ENCODE measurements at places on chromosomes 5 and 9.
A peak's percentile ranks its signal among the peaks of the same experiment; 100 is the strongest.

GRCh38 chr9:6894135-6894534 is 136.4 kb downstream of the KDM4C start:
- peak; percentile 79 for DNase-seq
- H3K36me3 ChIP-seq: peaks cover 45% of the 10 kb centered on the region
- H3K4me3 ChIP-seq: peak overlapping the region; percentile 55
- peaks cover 39% of the 10 kb centered on the region for H3K4me1 ChIP-seq
- H3K27ac ChIP-seq: peak overlapping the region; percentile 89

GRCh38 chr9:85212209-85212608 is 529.5 kb downstream of the AGTPBP1 start:
- H3K27me3 ChIP-seq: peaks cover 8% of the 10 kb centered on the region
- H3K4me1 ChIP-seq: peaks cover 6% of the 10 kb centered on the region
- H3K36me3 ChIP-seq: no peaks in the 10 kb centered on the region
- H3K4me3 ChIP-seq: no peak overlapping the region
- DNase-seq: no peak

GRCh38 chr5:59893429-59894227 is at the start of gene PDE4D:
Gene PDE4D (minus strand): TSS chr5:59893726.
- H3K4me3 ChIP-seq: no peak within 1 kb of the TSS
- no peak for DNase-seq
- peaks cover 1% of the 10 kb centered on the region for H3K36me3 ChIP-seq
- H3K4me1 ChIP-seq: no peaks in the 10 kb centered on the region
- H3K27ac ChIP-seq: no peak within 1 kb of the TSS

DNA sequence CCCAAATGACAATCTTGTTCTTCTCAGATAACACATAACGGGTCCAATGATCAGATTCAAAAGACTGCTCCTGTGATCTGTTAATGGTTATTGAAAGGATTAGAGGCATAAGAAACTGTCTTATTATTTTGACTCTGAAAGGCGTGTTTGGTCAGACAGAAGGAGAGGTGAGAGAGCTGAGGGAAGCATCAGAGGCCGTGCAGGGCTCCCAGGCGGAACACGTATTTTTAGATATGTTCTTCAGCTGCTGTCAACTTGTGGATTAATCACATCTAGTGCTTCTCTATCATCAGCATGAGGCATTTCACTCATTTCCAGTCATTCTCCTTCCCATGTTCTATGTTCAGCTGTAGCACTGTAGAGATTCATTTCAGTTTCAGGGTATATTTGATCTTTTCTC is 199.8 kb downstream of the MAPKAP1 start:
- no peaks in the 10 kb centered on the region for H3K27me3 ChIP-seq
- H3K4me1 ChIP-seq: peaks cover 10% of the 10 kb centered on the region
- no peak for DNase-seq
- H3K27ac ChIP-seq: no peak overlapping the region
- no peak overlapping the region for H3K4me3 ChIP-seq

GRCh38 chr5:176461349-176461748 is 13.2 kb downstream of the FAF2 start:
- H3K4me1 ChIP-seq: peaks cover 12% of the 10 kb centered on the region
- DNase-seq: no peak
- H3K27me3 ChIP-seq: no peaks in the 10 kb centered on the region
- H3K4me3 ChIP-seq: no peak overlapping the region
- H3K27ac ChIP-seq: no peak overlapping the region

GRCh38 chr5:110836851-110837250 is 98.0 kb downstream of the SLC25A46 start:
- H3K4me1 ChIP-seq: no peaks in the 10 kb centered on the region
- H3K27ac ChIP-seq: no peak overlapping the region
- no peaks in the 10 kb centered on the region for H3K27me3 ChIP-seq
- DNase-seq: no peak
- no peaks in the 10 kb centered on the region for H3K36me3 ChIP-seq

GRCh38 chr5:26245321-26245720 is 793.1 kb downstream of the CDH9 start:
- no peaks in the 10 kb centered on the region for H3K27me3 ChIP-seq
- DNase-seq: no peak
- no peaks in the 10 kb centered on the region for H3K36me3 ChIP-seq
- H3K4me1 ChIP-seq: no peaks in the 10 kb centered on the region
- H3K4me3 ChIP-seq: no peak overlapping the region
- H3K27ac ChIP-seq: no peak overlapping the region

GRCh38 chr9:126722922-126723806 is 81.7 kb upstream of the ZBTB43 start:
- peaks cover 11% of the 10 kb centered on the region for H3K27me3 ChIP-seq
- peak; percentile 88 for DNase-seq
- no peaks in the 10 kb centered on the region for H3K36me3 ChIP-seq
- peaks cover 40% of the 10 kb centered on the region for H3K4me1 ChIP-seq
- peak overlapping the region; percentile 78 for H3K4me3 ChIP-seq

DNA sequence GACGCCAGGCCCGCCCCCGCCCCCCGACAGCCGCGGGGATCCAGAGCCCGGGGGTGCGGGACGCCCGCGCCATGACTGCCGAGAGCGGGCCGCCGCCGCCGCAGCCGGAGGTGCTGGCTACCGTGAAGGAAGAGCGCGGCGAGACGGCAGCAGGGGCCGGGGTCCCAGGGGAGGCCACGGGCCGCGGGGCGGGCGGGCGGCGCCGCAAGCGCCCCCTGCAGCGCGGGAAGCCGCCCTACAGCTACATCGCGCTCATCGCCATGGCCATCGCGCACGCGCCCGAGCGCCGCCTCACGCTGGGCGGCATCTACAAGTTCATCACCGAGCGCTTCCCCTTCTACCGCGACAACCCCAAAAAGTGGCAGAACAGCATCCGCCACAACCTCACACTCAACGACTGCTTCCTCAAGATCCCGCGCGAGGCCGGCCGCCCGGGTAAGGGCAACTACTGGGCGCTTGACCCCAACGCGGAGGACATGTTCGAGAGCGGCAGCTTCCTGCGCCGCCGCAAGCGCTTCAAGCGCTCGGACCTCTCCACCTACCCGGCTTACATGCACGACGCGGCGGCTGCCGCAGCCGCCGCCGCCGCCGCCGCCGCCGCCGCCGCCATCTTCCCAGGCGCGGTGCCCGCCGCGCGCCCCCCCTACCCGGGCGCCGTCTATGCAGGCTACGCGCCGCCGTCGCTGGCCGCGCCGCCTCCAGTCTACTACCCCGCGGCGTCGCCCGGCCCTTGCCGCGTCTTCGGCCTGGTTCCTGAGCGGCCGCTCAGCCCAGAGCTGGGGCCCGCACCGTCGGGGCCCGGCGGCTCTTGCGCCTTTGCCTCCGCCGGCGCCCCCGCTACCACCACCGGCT is 1.0 kb downstream of the FOXE1 start:
- H3K27ac ChIP-seq: peak overlapping the region; percentile 50
- peaks cover 12% of the 10 kb centered on the region for H3K4me1 ChIP-seq
- peak; percentile 68 for DNase-seq
- H3K27me3 ChIP-seq: peaks cover 86% of the 10 kb centered on the region
- H3K36me3 ChIP-seq: peaks cover 2% of the 10 kb centered on the region
- H3K4me3 ChIP-seq: peak overlapping the region; percentile 67

- H3K27me3 ChIP-seq: peaks cover 14% of the 10 kb centered on the region
- H3K4me3 ChIP-seq: no peak overlapping the region
- no peak for DNase-seq
- H3K36me3 ChIP-seq: no peaks in the 10 kb centered on the region
Observed at GRCh38 chr9:87770616-87771315, 44.8 kb downstream of the CTSL start.

GRCh38 chr5:113488645-113489184 is 462 bp upstream of the MCC start:
- H3K27me3 ChIP-seq: peaks cover 81% of the 10 kb centered on the region
- H3K36me3 ChIP-seq: peaks cover 15% of the 10 kb centered on the region
- DNase-seq: no peak

DNA sequence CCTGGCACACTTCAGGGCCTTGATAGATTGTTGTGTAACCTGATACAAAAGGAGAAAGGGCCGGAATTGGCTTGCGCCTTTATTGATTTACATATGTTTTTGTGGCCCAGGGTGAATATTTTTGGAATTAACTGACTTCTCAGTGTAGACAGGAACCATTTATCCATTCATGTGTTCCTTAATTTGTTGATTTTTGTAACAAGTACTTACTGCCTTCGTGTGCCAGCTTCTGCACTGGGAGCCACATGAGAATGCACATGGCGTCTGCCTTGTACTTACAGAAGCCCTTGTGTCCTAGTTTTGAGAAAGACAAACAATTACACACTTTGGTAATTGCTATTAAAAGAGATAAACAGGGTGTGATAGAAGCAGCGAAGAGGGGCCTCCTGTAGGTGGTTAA is 26.4 kb downstream of the EHMT1 start:
- H3K36me3 ChIP-seq: peaks cover 35% of the 10 kb centered on the region
- no peak overlapping the region for H3K4me3 ChIP-seq
- H3K4me1 ChIP-seq: peaks cover 36% of the 10 kb centered on the region
- H3K27me3 ChIP-seq: no peaks in the 10 kb centered on the region

DNA sequence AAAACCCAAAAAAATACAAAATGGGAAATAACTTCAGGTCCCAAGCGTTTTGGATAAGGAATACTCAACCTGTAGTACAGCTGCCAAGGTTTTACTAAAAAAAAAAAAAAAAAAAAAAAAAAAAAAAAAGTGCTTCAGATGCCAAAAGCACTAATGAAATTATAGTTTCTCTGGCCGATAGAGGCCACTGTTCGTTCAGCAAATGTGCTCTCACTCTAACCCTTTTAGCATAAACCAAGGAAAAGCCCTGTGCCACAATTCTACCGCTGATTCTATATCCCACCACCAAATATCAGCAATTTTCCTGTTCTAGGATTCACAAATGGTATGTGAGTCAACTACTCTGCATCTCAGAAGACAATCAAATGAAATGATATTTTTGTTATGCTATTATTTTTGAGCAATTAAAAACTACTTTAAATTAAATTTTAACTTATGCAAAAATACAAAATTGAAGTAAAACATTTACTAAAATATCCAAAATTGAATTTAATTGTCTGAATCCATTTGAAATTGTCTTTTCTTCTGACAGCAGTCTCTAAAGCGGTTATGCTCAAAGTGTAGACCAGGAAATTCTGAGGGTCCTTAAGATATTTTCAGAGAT is 79.8 kb downstream of the RICTOR start:
- peaks cover 13% of the 10 kb centered on the region for H3K4me1 ChIP-seq
- H3K27me3 ChIP-seq: no peaks in the 10 kb centered on the region
- peaks cover 54% of the 10 kb centered on the region for H3K36me3 ChIP-seq

DNA sequence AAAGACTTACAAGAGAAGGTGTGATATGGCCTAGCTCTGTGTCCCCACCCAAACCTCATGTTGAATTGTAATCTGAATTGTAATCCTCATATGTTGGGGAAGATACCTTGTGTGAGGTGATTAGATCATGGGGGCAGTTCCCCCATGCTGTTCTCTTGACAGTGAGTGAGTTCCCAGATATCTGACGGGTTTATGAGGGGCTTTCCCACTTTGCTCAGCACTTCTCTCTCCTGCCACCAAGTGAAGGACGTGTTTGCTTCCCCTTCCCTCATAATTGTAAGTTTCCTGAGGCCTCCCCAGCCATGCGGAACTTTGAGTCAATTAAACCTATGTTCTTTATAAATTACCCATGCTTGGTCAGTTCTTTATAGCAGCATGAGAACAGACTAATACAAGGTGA is 49.0 kb downstream of the CDO1 start:
- no peak overlapping the region for H3K4me3 ChIP-seq
- peaks cover 32% of the 10 kb centered on the region for H3K27me3 ChIP-seq
- no peak for DNase-seq

DNA sequence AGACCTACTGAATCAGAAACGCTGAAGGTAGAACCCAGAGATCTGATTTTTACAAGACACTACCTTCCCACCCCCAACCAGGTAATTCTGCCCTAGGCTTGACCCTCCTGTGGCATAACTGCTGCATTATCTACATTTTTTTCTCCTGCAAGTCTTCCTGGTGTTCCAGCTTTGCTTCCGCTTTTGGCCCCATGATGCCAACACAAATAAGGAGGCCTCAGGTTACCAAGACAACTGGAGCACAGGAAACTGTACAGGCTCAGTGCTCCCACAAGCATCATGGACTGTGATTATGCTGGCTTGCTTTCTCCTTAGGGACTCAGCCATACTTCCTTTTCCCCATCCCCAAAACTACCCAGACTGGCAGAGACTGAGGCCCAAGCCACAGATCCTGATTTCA is 6.6 kb upstream of the MSMP start:
- peaks cover 6% of the 10 kb centered on the region for H3K36me3 ChIP-seq
- H3K27me3 ChIP-seq: no peaks in the 10 kb centered on the region
- no peak overlapping the region for H3K4me3 ChIP-seq
- no peak for DNase-seq
- no peak overlapping the region for H3K27ac ChIP-seq

DNA sequence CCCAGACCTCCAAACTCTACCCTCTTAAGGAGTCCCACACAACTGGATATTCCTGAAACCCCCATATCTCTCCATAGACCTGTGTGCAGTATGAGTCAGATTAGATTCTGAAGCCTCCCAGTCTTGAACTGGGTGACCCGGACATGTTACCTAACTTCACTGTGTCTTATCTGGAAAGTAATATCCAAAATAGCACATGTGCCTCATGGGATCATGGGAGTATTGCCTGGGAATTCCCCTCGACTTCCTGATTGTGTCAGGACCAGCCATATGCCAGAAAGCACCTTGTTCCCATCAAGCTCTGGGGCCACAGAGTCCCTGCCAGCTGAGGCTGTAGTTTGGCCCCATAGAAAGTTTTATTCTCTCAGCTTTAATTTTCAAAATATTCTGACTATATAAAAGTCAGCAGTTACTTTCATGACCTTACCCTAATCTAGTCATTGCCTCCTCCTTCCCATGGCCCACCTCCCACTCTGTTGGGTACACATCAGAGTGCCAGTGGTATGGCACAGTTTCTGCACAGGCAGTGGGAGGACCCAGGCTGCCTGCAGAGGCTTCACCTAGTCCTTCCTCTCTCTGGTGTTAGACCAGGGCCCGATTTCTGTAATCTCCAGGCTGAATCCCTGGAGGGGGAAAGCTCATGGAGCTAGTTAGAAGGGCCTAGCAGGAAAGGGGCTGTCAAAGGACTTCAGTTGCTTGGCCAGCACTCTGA is 19.5 kb upstream of the B4GALT1 start:
- no peaks in the 10 kb centered on the region for H3K4me1 ChIP-seq
- peaks cover 26% of the 10 kb centered on the region for H3K27me3 ChIP-seq
- no peak overlapping the region for H3K27ac ChIP-seq
- H3K36me3 ChIP-seq: no peaks in the 10 kb centered on the region
- no peak overlapping the region for H3K4me3 ChIP-seq

All from activated CD8-positive, alpha-beta memory T cell treated with anti-CD3 and anti-CD28 coated beads, Interleukin-2, amount 10 ng/mL, durations not matched to agents 7 days and 5 days (primary cell).